ENCODE measurements at places on chromosomes 7 and 10.

GRCh38 chr7:137204246-137204645, 139.3 kb downstream of the PTN start:
- DNase-seq = no peak

DNA sequence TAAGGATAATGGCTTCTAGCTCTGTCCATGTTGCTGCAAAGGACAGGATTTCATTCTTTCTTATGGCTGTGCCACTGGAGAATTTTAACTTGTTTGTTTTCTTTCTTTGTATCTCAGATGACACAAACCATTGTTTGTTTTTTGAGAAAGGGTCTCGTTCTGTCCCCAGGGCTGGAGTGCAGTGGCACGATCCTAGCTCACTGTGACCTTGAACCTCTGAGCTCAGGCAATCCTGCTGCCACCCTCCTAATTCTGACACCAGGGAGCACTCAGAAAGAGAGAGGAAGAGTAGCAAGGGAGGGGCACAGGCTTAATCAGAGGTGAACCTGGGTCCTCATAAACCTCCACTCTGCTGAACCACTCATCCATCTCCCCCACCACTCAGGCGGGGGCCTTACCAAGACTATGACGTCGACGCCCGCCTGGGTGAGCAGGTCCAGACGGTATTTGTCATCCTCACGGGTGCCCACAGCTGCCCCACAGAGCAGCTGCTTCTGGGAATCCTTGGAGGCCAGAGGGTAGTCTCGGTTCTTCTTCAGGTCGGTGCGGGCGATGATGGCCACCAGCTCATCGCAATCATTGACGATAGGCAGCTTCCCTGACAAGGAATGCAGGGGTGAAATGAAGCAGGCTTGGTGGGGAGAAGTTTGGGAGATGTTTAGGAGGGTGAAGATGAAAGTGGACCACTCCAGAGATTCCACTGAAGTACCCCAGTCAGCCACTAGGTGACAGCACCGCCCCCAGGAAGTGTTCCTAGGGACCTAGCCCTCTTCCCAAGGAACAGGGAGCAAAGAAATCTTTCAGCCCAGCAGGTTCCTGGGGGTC, 11.6 kb downstream of the IMPDH1 start:
- DNase-seq = no peak

DNA sequence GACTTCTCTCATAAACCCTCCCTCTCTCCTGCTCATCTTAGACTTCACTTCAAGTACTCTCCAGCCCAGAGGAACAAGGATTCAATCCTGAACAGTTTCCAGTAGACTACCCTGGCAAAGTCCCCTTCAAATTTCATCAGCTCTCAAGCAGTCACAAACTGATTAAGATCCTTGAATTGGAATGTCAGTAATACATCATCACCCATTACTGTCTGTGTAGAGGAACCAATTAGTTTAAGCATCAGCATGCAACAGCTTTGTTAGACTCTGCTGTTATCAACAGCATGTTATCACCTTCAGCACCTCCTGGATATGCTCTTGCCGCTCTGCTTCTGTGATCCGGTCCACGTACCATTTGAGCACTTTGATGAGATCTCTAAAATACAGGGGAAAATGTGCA, 307.0 kb upstream of the IMMP2L start:
- peak; percentile 93 for DNase-seq

DNA sequence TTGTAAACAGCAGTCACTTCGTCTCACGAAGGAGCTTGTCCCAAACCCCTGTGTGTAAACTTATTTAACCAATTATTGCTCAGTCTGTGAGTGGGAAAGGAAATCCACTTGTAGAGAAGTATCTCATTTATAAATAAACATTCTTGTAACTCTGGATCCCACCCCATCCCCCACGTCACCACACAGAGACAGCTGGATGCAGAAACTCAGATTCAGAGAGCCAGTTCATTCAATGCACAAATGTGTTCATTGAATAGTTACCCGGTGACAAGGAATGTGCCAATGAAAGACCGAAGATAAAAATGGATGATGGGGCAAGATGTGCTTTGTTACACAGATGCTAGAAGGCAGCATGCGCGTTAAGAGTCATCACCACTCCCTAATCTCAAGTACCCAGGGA, 8.3 kb upstream of the OCM start:
- no peak for DNase-seq

DNA sequence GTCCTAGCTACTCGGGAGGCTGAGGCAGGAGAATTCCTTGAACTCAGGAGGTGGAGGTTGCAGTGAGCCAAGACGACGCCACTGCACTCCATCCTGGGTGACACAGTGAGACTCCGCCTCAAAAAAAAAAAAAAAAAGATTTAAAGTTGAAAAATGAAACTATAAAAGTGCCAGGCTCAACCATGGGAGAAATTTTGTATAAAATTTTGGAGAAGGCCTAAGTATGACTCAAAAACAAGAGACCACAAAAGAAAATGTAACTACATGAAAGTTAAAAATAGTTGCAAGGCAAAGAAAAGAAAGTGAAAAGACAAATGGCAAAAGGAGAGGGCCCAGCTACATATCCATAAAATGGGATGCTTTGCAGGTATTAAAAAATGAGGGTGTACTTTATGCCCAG, 104.1 kb downstream of the ARHGAP22 start:
- no peak for DNase-seq

- DNase-seq = no peak
Measured at GRCh38 chr7:12351843-12352242, 51.8 kb downstream of the VWDE start.

DNA sequence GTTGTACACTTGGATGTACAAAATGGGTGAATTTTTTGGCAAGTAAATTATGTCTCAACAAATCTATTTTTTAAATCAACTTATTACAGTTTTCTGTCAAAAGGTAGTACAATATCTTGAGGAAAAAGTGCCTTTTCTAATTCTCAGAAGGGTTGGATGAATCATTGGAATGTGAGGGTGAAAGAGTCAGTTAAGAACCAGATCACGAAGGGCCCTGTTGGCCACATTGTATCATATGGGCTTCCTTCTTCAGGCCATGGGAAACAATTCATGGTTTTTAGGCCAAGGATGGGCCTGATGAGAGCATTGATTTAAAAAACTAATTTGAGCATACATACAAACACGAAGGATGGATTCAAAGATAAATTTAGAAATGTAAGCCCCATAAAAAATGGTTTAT, 503.7 kb downstream of the TNS3 start:
- no peak for DNase-seq

DNA sequence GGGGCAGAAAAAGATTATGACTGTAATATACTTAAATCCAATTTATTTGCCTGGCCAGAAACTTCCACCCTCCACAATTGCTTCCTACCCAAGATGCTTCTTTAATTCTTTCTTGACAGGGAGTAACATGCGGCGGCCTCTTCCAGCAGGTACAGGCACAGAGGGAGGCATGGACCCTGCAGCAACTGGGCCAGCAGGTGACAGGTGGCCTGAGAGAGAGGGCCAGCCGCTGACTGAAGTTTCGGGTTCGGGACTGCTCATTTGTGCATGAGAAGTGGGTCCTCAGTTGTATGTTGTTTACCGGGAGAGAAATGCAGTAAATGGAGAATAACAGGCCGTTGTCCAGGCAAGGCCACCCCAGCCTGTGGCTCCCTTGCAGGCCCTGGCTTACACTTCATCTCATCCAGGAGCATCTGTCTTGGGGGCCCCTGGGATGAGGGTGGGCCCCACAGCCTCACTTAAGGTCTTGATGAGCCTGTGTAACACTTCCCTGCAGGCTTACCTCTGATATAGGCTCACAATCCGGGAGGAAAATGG, 72.5 kb downstream of the C10orf143 start:
- DNase-seq = no peak

DNA sequence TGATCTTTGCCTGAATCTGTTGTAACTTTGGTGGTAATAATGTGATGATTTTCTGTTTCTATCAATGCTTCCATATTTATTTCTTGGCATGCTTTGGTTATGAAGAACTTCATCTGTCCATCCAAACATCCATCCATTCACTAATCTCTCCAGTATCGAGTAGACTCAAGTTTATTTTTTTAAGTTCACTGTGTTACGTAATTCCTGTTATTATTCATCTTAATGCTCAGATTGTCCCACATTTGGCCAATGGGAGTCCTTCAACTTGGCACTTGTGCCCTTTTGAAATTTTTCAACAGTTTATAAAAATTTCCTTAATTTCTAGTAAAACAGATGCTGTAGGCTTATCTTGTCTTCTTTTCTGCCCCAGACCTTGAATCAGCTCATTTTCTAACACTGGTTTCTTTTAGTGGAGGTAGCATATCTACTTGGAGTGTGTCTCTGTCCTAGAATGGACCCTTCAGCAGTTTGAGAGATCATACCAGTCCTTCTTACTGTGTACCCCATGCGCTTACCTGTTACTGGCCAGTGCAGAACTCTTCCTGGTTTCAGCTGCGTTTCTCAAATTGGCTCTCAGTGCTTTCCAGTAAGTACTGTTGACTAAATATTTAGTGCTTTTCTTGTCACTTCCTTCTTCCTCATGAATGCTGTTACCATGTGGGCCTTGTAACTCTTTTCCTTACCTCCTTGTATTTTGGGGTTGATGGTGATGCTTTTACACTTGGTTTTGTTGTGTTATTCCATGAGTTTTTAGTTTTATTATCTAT, 100.8 kb downstream of the MLLT10 start:
- no peak for DNase-seq

DNA sequence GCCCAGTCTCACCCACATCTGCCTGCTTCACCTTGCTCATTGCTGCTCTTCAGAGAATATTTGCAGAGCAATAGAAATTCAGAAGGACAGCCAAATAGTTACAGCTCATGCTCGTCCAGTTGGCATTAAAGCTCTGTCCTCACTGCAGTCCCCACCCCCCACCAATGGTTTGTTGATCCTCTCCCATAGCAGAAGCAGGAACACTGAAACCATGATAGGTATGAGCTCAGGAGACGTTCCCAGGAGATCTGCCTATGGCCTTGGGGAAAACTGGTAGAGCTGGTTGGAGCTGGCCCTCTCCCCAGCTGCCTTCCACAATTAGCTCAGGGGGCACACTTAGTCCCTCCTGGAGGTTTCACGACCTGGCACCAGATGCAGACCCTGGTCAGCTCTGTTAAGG, 68.6 kb upstream of the KMT2C start:
- DNase-seq = no peak

GRCh38 chr10:47092831-47093230, 181.6 kb downstream of the PTPN20 start:
- no peak for DNase-seq

DNA sequence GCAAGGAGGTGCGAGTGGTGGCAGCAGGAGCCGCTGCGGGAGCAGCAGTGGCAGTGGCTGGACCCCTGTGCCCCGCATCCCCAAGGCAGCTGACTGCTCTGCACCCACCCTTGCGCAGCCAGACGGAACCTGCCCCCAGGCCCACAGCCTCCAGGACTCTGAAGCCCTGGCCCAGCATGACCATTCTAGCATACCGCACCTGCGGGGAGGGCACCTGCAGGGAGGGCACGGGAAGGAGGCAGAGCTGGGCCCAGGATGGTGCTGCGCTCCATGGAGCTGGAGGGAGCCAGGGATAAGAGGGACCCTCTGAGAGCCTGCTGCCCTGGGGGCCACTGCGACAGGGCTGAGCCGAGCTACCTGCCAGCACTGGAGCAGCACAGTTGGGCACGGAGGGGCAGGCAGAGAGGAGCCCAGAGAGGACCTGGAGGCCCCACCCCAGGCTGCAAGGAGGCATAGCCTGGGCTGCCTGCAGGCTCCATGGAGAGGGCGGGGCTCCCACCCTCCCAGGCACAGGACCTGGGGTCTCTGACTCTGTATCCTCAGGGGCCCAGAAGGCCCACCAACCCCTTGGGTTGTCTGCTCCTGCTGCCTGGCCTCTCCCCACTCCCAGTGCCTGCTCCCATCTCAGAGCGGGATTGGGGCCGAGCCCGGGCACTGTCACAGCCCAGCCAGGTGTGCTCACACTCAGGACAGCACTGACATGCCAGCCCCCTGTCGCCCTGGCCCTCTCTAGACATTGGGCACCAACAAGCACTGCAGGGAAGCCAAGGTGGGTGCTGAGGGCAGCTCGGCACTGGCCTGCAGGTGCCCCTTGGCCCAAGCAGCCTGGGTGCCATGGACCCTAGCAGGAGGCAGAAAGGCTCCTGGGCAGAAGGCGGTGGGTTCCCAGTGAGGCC, 87.6 kb downstream of the HTR7 start:
- no peak for DNase-seq

DNA sequence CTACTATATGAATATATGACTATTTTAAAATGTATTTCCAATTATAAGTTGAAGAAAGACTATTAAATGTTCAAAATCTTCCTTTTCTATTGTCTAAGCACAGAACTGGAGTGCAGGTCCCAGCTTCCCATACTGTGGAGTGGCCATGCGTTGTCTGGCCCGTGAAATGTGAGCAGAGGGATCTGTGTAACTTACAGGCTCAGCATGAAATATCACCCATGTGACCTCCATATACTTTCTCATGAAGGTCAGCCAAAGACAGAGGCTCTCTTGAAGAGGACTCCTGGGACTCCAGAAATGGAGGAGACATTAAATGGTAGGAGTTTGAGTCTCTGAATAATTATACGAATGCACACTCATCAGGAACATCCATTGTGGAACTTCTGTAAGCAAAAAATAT, 92.4 kb upstream of the CAV2 start:
- DNase-seq = no peak

DNA sequence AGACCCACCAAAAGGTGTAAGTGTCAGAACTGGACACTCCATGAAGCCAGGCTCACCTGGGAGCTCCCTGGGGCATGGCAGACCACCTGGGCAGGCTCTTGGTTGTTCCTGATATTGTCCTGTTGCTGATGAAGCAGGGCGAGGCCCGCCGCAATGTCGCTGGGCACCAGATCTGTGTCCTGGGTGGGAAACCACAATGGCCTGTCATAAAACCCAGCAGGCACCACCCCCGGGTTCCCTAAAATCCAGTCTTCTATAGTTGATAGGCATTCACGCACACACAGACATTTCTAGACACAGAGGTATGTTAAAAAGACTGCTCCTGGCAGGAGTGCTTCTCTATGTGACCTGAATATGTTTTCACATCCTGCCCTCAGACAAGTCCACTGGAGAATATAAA, 15.0 kb downstream of the DAGLB start:
- no peak for DNase-seq

DNA sequence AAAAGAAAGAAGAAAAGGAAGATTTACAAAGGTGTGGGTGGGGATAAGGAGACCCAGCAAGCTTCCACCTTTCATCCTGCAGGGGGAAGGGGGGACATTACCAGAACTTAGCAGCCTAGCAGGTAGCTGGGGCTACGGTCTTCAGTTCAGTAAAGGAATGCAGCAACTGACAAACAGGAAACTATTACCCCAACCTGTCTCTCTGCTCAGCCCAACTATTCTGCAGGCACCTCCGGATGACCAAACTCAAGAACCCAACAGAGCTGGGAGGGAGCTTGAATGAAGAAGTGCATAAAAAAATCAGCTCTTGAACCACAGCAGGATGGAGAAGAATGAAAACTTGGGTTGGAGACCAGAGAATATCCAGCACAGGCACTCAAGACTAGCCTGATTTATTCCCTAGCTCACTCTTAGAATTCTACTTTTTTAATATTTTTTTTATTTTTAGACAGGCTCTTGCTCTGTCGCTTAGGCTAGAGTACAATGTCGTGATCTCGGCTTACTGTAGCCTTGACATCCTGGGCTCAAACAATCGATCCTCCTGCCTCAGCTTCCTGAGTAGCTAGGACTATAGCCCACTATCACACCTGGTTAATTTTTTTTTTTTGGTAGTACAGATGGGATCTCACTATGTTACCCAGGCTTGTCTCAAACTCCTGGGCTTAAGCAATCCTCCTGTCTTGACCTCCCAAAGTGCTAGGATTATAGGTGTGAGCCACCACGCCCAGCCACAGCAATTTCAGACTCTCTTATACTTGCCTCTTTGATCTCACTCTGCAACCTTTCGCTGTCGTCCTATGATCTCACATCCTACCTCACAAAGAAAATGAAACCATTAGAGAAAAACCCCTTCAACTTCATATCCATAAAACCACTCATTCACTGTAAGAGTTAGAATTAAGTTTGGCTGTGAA, 18.5 kb upstream of the C10orf67 start:
- no peak for DNase-seq

Data from NCI-H524 treated with DMSO at 0.1 percent for 48 hours (cell line).